ENCODE measurements at places on chromosomes 6 and 20.
A peak's percentile ranks its signal among the peaks of the same experiment; 100 is the strongest.

DNA sequence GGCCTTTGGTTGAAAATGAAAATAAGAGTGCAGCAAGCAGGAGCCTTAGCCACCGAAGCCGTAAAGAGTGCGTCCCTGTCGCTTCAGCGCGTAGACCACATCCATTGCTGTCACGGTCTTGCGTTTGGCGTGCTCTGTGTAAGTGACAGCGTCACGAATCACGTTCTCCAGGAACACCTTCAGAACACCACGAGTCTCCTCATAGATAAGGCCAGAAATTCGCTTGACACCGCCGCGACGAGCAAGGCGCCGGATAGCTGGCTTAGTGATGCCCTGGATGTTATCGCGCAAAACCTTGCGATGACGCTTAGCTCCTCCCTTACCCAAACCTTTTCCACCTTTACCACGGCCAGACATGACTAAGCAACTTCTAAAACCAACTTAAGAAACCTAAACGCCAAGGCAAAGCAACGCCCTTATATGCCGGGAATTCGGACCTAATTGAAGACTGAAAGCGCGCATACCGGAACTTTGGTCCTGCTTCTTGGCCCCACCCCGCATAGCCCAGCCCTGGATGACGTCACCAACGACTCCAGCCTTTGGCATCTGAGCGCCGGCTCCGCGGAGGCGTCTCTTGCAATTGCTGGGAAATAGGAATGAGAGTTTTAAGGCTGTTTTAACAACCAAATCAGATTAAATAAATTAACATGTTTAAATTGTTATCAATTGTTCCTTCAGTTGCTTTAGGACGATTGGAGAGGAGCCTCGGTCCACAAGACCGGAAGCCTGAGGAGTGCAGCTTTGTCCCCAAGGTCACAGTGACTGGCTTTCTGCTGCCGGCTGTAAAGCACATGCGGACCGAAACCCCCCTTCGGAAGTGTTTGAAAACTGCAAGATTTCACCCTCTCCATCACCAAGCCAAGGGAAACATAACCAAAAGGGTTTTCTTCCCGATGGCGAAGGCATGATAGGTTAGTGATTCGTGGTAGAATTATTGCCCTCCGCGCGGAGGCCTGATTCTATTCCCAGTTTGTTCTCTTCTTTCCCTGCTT lies 79.6 kb upstream of the BTN3A2 start:
- peak; percentile 99 for DNase-seq

GRCh38 chr20:41078329-41078728 lies 49.7 kb downstream of the TOP1 start:
- peak; percentile 22 for DNase-seq

DNA sequence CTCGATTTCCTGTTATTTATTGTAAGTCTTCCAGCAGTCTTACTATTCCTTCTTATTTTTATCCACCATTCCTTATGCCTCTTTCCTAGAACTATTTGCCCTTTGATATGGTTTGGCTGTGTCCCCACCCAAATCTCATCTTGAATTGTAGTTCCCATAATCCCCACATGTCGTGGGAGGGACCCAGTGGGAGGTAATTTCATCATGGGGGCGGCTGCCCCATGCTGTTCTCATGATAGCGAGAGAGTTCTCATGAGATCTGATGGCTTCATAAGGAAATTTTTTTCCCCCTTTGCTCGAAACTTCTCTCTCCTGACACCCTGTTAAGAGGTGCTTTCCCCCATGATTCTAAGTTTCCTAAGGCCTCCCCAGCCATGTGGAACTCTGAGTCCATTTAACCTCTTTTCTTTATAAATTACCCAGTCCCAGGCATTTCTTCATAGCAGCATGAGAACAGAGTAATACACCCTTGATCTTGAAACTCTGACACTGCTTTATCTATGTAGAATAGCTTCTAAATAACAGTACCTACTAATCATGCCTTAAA lies 48.8 kb downstream of the PLN start:
- DNase-seq = no peak

GRCh38 chr20:32535316-32535952 lies 49.7 kb downstream of the NOL4L start:
- DNase-seq = peak; percentile 68

DNA sequence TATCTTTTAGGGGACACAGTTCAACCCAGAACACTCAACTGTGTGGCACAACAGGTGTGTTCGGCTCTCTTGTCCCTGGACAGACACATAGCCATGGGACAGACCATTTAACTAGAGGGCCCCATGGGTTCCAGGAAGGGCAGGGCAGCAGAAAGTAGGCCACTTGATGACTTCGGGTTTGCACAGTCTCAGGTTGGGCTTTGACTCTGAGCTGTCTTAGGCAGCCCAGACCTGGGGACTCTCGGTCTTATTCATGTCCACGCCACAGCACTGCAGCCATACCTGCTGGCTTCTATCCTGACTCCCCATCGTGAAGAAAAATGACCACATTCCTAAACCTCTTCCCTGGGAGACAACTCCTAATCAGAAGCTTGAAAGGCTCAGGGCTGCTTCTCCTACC lies 146.1 kb upstream of the AKAP12 start:
- no peak for DNase-seq

- no peak for DNase-seq
Observed at GRCh38 chr6:124970243-124970642, 8.0 kb downstream of the RNF217 start.
